Fibroblast of skin of right biceps (primary cell): ENCODE measurements at places on chromosomes 2 and 18.
A peak's percentile ranks its signal among the peaks of the same experiment; 100 is the strongest.

- DNase-seq = no peak
Measured at GRCh38 chr2:166163775-166164174, 36.0 kb upstream of the SCN1A start.

DNA sequence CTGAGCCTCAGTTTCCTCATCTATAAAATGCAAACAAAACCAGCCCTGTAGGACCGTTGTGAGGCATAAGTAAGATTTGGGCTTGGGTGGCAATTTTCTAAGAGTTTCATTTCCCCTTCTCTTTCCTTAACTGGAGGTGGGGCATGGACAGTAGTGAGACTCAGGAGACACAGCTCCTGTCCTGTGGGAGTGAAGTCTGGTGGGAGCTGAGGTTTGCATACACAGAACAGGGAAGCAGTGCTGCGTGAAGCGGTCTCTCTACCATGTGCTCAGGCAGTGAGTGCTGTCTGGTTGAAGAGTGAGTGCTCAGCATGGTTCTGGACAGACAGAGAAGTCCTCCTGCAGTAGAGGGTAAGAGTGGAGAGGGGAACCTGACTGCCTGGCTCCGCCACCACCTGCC lies 62.3 kb upstream of the MCFD2 start:
- DNase-seq = no peak

- peak; percentile 70 for DNase-seq
Measured at GRCh38 chr2:110157153-110157793, 41.7 kb upstream of the MALL start.

DNA sequence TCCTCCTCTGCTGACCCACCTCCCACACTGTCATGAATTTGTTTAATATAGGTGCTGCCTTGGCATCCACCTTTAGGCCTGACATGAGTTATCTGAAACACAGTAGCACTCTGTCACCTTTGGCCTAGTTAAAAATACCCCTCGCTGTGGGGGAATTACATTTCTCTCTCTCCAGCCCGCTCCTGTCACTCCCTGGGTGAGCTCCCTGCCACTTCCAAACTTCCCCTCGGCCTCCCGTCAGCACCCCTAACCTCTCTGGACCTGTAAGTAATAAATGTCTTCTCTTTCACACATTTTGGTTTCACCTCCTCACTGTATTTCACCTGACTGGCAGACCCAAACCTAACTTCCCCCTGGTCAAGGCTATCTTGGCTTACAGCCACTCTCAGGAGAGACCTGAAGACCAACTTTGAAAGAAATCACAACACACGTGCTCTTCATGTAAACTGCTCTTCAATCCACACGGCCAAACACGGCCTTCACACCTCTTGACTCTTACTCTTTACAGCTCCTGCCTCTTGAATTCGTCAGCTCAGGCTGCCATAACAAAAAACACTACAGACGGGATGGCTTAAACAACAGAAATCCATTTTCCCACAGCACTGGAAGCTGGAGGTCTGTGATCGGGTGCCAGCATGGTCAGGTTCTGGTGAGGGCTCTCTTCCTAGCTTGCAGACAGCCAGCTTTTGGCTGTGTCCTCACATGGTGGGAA lies 28.3 kb downstream of the REEP1 start:
- no peak for DNase-seq

GRCh38 chr2:188522517-188522916 lies 230.8 kb downstream of the GULP1 start:
- DNase-seq = no peak

GRCh38 chr2:200159829-200160781 lies 146.4 kb upstream of the SPATS2L start:
- DNase-seq = peak; percentile 62

DNA sequence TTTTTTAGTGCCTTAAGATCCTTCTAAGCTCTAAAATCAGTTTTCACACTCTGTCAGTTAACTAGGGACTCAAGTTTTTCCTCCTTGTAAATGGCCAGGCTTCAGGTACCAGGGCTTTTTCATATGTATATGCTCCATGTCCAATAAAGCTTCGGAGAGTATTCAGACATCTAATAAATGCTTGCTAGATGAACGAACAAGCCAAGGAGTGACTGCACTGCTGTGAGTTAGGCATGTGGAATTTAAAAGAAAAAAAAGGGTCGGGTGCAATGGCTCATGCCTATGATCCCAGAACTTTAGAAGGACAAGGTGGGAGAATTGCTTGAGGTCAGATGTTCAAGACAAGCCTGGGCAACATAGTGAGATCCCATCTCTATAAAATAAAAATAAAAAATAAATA lies 81.9 kb downstream of the CDH2 start:
- peak; percentile 74 for DNase-seq

DNA sequence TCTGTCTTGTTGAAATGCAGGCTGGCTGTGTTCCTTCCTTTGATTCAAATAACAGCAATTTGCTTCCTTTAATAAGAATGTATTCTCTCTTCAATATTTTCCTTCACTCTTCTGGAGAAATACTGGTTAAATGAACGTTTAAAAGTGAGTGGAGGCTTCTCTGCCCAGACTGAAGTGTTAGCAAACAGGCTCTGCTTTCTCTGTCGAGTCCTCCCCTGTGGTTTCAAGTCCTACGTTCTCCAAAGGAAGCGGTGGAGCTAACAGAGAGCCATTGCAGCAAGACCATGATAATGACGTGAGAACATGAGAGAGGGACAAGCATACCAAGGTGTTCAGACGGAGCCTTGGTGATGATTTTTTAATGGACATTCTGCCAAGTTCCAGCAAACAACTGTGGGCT lies 26.2 kb upstream of the PID1 start:
- no peak for DNase-seq

DNA sequence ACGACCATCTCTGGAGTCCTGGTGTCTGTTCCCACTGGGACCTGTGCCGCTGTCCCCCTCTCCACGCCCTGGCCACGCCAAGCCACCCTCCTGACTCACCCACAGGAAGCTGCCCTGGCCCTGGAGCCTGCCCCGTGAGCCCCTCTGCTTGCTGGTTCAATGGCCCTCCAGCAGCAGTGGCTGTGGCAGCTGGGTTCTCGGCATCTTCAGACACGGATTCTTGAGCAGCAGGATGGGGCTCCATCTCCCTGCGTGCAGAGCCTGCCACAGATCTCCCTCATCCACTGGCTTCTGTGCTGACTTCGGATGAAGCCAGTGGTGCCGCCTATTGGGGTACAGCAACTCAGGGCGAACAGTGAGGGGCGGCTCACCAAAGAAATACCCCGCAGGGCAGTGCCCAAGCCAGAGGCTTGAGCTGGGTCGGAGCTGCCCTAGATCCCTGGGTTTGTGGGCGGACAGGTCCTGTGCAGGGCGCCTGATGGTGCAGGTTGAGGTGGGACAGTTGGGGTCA lies 14.0 kb downstream of the CAPN10 start:
- DNase-seq = no peak

GRCh38 chr2:118527571-118527970 lies 319.9 kb downstream of the EN1 start:
- DNase-seq = no peak

- DNase-seq = no peak
Measured at GRCh38 chr18:47780011-47780725, 150.3 kb downstream of the SMAD2 start.

GRCh38 chr2:130966149-130966774 lies 127.0 kb downstream of the FAM168B start:
- no peak for DNase-seq

- peak; percentile 15 for DNase-seq
Measured at GRCh38 chr2:200483729-200484198, 26.1 kb downstream of the KCTD18 start.

DNA sequence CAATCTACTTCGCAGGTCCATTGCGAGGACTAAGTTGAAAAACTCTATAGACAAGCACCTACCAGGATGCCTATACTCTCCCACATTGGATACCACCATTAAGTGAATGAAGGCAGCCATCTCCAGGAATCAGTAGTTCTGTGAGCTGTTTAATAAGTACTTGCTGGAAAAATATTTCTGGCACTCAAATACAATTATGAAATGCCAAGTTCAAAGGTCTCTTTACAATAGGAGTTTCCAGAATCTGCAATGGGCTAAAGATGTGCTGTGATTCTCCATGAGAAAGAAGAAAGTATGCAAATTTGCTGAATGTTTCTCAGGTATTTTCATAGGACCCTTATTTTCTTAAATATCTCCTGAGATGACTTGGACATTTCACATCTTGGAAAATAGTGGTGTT lies 103.0 kb downstream of the AP1S3 start:
- no peak for DNase-seq

- peak; percentile 92 for DNase-seq
Measured at GRCh38 chr2:156445296-156446220, 9.4 kb downstream of the GPD2 start.

GRCh38 chr2:189276277-189276676 lies 96.7 kb upstream of the COL5A2 start:
- peak; percentile 98 for DNase-seq

DNA sequence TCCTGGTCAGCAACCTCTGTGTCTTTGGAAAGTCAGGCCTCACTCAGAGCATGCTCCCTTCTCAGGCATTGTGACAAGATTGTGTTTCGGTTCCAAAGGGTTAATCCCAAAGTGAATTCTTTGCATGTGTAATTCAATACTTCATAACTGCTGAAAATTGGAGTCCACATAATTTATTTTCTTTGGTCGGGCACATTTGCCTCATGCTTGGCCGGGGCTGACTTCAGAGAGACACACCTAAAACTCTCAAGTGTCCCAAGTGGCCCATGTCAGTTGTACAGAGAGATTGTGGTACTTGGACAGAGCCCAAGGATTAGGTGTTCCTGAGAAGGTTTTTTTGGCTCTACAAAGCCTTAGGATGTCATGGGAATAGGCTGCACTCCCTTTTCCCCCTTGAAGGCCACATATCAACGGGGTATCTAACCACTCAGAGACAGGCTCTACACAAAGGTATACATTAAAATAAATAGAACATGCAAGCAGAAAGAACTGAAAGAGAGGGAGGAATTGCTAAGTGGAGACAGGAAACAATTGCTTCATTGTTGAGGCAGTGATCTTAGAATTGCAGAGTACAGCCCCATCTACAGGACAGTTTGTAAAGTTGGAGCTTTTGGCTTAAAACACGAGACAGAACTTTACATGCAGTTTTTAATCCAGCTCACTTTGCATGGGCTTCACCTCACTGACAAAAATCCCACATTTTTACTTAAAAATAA lies 1232.3 kb upstream of the ZEB2 start:
- peak; percentile 74 for DNase-seq

DNA sequence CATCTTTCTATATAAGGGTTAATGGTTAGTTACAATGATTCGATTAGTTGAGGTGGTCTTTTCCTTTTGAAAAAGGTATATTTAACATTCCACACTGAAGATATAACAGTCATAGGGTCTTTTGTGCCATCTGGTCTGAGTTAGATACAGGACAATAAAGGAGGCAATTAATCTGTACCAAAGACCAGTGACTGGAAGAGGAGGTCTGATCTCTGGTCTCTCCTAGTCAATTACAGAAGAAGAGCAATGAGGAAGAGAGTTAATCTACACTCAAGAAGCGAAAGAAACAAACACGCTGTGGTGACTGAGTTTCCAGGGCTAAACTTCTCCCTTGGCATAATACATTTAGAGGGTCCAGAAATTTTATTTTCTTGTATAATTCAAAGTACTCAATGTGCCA lies 20.7 kb upstream of the RMDN2 start:
- no peak for DNase-seq

DNA sequence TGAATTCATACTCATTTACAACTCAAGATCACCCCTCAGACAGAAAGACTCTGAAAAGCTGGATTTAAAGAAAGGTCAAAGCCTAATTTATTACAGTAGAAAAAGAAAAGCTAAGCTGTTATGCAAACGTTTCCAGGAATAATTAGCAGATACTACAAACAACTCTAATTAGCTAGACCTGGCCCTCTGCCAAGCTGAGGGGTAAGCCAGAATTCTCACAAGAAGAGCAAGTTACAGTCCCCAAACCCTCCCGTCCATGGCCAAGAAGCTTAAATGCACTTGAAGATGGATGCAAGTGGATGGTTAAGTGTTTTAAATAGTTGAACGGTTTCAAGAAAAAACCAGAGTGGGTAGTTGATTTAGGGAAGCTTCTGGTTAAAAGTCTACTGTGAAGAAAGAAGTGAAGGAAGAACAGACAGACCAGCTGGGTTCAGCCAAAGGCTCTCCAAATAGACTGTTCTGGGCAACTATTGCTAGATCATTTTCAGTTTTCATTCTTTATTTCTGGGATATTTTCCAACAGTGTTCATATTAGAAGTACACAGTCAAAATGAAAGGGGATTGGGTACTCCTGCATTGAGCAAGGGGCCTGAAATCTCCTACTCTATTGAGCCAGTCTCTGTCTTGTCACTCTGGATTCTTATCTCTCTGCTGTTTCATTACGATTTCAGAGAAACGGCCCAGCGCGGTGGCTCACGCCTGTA lies 4.8 kb downstream of the LMAN2L start:
- no peak for DNase-seq

DNA sequence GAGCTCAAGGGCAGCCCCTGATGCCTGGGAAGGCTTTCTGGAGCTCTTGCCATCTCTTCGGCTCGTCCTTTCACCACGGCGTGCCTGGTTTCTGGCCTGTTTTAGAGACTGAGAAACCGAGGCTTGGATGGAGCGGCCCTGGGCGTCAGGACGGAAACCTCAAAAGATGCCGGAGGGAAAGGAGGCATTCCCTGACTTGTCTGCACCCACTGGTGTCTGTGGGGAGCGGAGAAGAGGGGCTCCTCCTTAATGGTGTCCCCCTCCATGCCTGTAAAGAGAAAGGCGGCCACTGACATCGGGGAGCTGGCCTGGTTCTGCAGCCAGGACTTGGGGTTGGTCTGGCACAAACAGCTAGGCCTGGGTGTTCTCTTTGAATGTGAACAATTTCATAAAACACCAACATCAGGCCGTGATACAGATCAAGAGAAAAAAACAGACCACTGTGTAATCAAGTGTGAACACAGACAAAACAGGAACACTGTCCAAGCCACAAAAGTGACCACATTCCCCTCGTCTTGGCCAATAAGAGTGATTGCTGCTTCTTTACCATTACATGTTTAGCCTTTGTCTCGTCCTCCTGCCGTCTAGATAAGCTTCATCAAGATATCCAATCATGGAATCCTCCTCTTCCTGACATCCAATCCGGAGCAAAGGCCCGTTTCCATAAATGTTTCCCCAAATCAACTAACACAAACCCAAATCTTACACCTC lies 633 bp upstream of the ILKAP start:
- DNase-seq = no peak

DNA sequence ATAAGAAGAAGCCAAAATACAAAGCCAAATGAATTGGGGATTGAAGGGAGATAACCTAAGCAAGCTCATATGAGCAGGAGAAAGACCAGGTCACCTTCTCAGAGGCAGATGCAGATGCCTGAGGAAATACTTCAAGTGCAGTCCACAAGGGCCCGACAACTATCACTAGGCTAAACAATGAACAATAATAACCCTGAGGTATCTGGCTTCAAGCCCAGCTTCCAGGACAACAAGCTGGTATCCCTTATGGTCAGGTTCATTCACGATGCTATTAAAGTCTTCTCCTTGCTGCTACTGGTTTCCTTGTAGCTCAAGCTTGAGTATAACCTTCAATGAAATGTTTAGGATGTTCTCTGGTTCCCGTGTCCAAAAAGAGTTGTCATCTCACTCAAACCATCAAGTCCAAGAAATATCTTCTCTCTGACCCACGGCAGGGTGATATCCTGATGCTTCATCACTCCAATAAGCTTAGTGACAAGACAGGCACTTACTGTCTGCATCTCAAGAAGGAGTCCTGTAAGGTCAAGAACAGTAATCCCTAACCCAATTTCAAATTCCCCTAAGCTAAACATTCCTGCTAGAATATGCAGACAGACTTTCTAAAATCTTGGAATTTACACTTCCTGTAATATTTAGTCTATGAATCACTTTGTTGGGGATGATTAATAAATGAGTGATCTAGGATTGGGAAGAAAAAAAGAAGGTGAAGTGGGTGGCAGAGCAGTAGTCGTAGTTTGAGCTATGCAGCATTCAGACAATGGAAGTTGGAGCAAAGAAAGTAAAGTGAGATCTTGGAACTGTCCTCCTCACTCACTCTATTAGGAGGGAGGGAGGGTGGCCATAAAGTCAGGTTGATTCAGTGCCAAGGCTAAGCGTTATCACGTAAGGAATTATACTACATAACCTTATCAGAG lies 33.1 kb downstream of the CHN1 start:
- DNase-seq = peak; percentile 92
